ENCODE measurements at places on chromosomes 3 and 15.
A peak's percentile ranks its signal among the peaks of the same experiment; 100 is the strongest.

DNA sequence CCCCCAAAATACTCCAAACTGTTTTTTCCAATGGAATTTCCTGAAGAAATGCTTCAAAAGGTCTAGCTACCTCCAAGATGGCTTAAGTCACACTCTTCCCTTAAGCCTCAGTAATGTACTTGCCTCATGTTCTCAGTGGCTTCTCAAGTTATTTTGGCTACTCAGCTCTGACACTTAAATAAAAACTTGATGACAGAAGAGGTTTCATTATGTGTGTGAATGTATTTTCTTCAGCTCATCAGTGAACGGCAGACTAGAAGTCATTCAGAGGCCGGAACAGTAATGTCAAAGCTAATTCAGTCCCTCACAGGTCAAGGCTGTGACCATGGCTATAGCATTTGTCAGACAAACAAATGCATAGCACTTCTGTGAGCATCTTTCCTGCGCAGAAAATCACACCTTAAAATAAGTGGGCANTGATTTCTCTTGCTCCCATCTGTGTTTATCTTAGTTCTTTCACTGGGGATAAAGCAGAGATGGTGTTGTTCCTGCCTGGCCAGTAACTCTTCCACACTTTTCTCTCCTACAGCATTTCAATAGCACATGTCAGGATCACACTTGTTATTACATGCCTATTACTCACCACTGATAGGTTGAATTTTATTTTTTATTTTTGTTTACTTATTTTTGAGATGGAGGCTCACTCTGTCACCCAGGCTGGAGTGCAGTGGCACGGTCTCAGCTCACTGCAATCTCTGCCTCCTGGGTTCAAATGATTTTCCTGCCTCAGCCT is 68.5 kb upstream of the PLCL2 start:
- DNase-seq: no peak

GRCh38 chr15:70302360-70302759 is 204.6 kb upstream of the TLE3 start:
- no peak for DNase-seq

DNA sequence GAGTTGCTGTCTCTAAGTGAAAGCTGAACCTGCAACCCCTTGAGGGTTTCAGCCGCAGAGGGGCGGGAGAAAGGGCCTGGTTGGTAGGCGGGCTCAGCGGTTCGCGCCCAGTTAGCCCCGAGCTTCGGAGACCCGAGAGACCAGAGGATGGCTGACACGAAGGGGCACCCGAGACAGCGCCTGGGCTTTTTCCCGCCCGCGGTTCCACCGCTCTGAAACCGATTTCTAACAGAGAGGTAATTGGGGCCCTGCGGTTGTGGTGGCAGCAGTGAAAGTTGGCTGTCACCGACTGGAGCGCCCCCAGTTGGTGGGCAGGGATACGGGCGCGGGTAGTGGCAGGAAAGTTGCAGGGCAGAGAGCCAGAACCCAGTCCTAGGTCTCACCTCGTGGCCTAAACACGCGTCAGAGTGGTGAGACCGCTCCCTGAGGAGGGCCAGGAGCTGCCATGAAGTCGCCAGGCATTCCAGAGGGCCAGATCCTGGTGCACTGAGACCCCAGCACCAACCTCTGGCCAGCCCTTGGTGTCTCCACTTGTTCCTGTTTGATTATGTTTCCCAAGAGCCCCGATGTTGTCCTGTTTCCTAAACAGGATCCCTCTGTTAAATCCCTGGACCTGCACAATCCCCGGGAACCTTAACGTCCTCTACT is 625 bp upstream of the ELL3 start:
- peak; percentile 47 for DNase-seq

DNA sequence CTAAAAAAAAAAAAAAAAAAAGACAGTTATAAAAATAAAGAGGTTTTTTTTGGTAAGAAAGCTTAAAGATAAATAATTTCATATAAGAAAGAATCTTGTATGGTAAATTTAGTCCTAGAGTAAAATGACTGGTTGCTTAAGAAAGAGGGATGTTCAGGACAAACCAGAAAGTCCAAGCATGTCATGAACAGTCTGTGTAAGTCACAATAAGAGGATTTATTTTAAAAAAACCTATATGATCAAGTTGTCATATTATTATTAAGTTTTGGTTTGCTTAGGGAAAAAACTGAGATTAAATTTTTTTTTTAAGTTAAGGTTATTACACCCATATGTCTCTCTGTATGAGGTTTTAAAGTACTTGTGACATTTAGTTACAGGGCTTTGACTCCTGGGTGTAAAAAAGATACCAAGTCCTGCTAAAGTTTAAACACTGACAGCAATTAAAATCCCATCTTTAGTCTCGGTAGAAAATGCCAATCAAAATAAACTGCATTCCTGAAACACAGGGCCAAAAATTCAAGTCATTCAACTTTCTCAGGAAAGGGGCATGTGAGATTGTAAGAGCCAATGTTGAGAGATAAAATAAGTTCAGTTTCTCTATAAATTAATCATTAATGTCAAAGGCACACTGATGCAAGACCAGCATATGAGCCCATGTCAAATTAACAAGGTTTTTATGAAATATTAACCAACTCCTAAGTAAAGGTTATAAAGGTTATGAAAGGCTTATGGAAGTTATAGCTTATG is 8.5 kb upstream of the BDH1 start:
- DNase-seq: no peak

DNA sequence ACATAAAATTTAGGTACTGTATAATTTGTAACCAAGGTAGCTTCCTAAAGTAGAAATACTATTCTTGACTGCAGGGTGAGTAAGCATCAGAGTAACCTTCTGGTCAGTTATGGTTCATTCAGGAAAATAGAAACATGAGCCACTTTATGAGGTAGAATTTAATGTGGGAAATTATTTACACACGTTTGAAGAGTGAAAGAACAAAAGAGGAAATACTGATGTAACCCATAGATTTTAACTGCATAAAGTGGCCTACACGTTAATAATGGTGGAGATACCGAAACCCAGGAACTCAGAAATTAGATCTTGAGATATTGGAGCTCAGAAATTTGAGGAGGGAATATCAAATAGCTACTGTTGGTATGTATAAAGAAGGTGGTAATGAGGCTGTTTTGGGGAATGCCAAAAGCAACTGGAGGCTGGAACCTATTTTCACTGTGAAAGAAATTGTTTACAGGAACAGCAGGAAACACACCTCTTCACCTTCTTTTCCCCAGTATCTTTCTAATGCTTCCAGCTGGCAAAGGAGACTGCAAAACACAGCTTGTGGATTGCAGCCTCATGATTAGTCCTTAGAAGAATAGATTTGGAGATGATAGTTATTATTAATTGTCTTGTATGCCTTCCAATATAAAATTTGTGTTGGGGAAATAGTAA is 216.1 kb downstream of the DOCK3 start:
- DNase-seq: peak; percentile 64

GRCh38 chr3:121975702-121976302 is 46.2 kb downstream of the ILDR1 start:
- no peak for DNase-seq

All from DMS153 (cell line).